ENCODE measurements at places on chromosomes 6 and 20.

- no peak for DNase-seq
Observed at GRCh38 chr20:50527068-50527605, 17.0 kb downstream of the PTPN1 start.

- no peak for DNase-seq
Observed at GRCh38 chr6:18488526-18489270, 101.5 kb downstream of the RNF144B start.

DNA sequence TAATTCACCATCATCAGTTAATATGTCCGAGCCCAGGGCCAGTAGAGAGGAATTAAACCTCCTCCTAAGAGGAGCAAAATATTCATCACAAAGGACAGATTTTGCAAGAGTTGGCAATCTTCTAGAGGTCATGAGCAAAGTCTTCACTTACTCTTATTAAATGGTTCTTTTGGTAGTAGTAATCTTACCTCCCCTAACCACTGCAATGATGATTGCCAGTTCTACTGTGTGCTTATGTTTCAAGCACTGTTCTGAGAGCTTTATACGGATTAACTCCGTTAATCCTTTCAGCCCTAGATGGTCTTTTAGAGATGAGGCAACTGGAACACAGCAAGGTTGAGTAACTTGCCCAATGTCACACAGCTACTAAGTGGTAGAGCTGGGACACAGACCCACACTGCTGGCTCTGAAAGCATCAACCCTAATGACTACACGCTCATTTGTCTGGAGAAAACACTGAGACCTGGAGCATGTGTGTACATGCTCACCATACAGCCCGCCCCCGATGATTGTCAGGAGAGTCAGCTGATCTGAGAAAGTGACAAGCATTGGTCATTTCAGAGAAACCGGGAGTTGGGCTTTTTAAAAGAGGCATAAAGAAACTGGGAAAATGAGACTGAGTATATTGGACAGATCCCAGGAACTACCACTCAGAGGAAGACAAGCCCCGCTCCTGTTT lies 276.0 kb downstream of the NRN1 start:
- no peak for DNase-seq

DNA sequence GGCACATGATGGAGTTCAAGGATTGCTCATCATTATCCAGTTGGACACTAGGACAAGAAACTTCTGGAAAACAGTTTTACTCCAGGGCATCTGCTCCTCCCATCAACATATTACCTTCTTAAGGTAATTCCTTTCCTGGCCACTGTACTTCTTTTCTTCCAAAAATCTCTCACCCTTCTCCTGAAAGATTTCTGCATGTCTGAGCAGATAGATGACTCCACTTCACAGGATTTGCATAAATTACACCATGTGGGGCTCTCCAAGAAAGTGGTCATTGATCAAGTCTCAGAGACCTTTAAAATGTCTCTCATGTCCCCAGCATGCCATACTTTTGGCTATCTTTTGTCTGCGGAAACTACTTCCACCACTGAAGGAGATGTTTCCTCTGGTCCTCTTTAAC lies 103.2 kb upstream of the TNFAIP3 start:
- DNase-seq: no peak

DNA sequence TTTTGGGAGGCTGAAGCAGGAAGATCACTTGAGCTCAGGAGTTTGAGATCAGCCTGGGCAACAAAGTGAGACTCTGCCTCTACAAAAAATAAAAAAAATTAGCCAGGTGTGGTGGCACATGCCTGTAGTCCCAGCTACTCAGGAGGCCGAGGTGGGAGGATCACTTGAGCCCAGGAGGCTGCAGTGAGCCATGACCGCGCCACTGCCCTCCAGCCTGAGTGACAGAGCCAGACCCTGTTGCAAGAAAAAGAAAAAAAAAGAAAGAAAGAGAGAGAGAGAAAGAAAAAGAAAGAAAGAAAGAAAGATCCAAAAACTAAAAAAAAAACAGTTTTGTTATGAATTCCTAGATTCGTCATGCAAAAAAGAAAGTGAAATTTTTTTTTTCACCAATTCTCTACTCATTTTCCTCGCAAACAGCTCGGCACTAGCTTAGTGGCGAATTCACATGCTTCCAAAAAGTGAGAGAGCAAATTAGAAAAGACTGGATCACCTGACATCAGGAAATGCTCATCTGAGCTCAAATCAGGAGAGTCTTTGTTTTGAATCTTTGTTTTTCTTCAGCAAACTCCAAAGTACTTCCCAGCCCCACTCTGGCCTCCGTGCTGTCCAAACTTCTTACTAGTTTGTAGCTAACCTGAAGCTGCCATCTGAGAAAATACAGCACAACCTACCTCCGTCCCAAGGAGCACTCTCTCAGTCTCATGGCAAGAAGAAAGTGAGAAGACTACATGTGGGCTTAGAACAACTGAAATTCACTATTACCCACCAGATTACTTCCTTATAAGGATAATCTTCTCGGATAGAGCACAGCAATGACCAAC lies 27.0 kb downstream of the IPCEF1 start:
- no peak for DNase-seq

DNA sequence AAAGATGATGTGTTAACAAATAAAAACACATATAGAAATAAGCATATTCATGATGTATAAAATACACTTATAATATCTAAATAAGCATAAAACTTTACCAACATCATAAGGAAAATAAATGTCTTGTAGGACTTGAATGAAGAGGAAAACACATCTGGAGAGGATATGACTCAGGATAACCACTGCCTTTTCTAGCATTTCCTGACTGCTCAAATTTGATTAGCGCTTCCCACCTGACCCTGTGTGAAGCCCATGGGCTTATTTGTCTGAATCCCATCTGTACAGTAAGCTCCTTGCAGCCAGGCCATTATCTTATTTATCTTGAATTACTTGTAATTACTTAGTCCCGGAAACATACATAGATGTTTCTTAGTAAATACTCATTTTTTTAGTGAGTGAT lies 608.6 kb downstream of the COL12A1 start:
- DNase-seq: no peak

GRCh38 chr6:88441346-88441745 lies 275.2 kb upstream of the CNR1 start:
- DNase-seq: no peak

GRCh38 chr20:33666293-33667244 lies at the start of gene ACTL10:
ACTL10 (plus strand) TSS chr20:33666943; CDS start chr20:33667498, 555 bp downstream.
- peak; percentile 84 for DNase-seq

DNA sequence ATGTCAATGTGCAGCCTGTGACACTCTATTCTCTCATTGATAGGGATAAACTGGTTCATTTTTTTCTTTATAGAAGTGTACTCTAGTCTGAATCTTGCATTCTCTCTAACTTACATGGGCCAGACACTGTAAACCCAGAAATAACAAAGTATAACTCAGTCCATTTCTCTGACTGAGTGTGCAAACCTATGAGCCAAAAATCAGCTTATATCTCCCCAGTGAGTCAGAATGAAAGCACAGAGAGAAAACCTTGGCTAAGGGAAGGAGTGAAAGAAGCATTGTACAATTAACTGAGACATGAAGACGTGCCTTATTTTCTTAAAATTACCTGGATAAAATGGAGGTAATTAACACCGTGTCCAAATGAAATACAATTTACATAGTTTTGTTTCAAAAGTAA lies 436.9 kb upstream of the IMPG1 start:
- no peak for DNase-seq

GRCh38 chr20:36562724-36563123 lies 10.7 kb upstream of the TGIF2 start:
- DNase-seq: no peak

GRCh38 chr20:60262967-60263603 lies 304.9 kb downstream of the CDH26 start:
- no peak for DNase-seq

- DNase-seq: no peak
Observed at GRCh38 chr6:136334853-136335252, 45.2 kb upstream of the BCLAF1 start.

DNA sequence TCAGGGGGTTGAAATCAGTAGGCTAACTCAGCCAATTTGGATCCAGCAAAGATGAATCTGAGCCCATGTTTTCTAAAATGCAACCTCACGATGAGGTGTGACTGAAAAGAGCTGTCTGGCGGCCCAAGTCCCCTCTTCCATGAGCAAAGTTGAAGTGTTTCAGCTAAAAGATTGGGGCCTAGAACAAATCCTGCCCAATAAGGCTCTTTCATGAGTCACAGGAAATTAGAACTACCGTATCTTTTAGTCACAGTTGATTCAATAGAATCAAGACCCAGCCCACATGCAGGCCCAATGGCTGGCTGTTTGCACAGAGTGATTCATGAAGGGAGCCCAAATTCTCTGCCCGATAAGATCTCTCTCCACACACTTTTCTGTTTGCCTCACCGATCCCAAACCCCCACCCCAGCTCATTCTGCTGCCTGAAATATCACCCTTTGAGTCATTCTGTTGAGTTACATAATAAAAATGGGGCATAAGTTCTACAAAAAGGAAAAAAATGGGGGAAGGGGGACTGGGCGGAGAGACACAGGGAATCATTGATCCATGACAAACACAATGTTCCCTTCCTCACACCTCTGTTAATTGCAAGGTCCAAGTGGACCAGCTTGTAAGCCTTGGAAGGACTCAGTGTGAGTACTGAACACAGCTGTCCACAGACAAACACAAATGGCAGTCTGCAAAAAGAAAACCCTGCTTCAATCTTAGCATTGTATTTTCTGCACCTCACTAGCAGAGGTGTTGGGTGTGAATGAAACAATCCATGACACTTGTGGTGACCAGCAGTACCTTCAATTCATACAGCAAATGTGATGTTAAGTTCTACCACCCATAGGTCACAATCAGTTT lies 13.8 kb downstream of the FOXQ1 start:
- peak; percentile 79 for DNase-seq

All from fibroblast of skin of left biceps (primary cell).